ENCODE measurements at places on chromosomes 4 and X.

DNA sequence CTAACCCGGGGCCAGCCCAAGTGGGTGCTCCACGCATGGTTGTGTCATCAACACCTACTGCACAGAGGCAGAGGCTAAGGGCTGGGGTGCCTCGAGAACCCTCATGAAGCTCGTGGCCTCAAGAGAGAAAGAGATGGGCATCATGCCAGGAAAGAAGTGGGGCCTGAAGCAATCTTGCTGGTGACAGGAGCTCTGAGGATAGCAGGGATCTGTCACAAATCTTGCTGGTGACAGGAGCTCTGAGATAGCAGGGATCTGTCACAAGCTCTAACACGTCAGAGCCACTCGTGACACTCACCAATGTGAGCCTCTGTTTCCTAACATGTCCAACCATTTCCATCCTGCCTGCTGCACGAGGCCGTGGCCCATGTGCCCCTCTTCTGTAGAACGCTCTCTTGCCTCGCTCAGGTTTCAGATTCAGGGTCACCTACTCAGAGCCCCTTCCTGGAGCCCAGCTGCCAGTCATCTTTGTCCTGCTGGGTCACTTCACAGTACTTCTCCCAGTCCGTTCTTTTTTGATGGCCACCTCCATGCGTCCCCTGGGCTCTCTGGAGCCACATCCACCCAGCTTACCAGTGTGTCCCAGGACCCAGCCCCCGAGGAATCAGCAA, 21.1 kb downstream of the PNMA6E start:
- no peak for DNase-seq

DNA sequence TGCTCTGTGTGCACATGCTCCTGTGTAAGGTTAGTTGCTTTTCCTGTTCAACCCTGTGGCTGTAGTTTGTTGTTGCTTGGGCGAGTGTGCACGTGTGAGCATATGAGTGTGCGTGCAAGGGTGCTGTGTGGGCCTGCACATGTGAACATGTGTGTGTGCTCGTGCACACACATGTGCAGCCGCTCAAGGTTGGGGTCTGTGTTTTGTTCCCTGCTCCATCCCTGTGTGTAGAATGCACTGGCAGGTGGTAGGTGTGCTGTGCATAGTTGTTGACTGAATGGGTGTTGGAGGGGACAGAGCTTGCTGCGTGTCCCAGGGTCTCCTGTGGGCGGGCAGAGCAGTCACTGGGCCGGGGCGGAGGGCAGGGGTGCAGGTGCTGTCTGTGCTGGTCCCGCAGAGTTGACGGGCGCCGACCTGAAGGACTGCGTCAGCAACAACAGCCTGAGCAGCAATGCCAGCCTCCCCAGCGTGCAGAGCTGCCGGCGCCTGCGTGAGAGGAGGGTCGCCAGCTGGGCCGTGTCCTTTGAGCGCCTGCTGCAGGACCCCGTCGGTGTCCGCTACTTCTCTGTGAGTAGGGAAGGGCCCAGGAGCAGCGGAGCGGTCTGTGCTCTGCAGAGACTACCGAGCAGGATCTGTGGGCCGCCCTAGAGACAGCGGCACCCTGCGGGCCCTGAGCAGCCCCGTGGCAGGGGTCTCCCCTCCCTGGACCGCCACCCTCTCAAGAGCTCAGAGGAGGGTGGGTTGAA, 27.9 kb upstream of the HGFAC start:
- no peak for DNase-seq

GRCh38 chr4:123418351-123418931, 21.8 kb downstream of the SPRY1 start:
- peak; percentile 78 for DNase-seq

DNA sequence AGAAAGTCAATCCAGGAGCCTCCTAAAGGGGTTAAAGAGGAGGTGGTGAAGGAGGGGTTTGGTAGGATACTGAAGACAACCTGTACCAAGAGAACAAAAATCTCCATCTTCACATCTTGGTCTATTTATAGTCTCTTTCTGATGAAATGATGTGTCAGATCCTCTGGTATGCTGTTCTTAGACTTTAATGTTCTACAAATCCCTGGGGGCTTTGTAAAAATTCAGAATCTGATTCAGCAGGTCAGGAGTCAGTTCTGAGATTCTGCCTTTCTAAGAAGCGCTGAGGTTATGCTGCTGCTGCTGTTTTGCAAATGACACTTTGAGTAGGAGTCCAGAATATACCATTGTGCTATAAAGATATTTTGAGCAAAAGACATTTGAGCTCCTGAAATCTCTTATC, 172.9 kb upstream of the GLRA2 start:
- DNase-seq, result no peak

GRCh38 chr4:99878604-99879003, 15.6 kb downstream of the LAMTOR3 start:
- no peak for DNase-seq

- DNase-seq, result peak; percentile 53
Measured at GRCh38 chr4:81032771-81033684, 2.5 kb downstream of the BMP3 start.

DNA sequence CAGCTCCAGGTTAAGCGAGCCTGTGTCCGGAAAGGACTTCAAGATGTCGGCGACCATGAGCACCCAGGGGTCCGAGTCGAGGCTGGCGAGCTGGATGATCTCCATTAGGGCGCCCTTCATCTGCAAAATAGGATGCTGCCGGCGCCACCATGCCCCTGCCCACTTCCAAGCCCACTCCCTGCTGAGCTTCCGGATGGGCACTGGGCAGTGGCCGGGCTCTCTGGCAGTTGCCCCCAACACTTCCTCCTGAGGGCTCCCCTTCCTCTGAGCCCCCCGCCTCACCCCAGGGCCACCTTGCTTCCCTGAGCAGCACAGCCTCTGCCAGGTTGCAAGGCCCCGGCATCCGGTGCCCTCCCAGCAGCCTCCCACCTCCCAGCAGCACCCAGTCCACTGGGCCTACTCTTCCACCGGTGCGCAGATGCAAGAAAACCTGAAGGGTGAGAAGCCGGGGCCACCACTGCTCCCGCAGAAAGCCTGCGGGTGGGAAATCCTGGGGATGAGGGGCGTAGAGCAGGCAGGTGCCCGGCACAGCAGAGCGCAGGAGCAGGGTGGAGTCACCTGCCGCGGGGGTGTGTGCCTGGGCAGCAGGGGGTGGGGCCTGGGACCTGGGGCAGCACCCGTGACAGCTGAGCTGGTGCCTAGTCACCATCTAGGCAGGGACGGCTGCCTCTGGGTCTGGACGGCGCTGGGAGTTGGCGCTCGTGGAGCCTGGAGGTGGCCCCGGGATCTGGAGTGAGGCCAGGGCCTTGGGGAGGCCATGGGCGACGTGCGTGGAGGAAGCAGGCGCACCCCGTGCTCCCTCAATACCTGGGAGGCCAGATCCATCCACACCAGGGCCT, 17.0 kb downstream of the NELFA start:
- DNase-seq, result no peak

DNA sequence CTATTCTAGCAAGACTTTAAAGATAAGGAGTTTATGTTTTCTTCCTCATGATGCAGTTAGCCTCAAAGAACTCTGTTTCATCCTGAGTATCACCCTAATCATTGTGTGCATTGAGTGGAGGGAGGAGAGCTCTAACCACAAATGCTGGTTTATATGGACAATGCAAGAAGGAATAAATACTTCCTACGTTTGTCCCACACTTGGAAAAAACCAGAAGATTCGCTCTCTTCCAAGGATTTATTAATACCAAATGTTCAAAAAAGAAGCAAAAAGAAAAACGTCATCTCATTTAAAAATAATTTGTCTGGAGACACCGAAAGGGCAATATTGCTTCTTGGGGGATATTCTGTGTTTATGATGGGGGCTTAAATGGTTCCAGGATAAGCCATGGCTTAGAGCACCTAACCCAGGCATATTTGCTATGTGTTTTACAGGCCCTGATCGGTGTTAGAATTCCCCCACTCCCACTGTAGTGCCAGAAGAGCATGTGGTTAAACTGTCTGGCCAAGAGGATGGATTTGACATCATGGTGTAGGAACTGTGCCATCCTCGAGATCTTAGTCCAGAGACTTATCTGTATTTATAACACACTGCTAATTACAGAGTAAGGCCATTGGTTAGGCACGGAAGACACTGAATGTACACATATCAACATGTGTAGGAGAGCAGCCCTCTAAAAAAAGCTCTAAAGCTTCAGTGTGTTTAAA, 227.2 kb downstream of the ANK2 start:
- no peak for DNase-seq

DNA sequence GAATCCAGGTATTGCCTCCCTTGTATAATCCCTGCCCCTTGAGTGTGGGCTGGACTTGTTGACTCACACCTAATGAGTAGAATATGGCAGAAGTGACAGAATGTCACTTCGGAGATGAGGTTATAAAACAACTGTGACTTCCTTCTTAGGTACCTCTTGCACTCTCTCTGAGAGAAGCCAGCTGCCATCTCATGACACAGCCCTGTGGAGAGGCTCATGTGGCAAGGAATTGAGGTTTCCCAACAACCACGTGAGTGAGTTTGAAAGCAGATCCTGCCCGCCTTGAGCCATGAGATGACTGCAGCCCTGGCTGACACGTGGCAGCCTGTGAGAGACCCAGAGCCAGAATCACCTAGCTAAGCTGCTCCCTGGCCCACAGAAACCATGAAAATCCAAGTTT, 13.5 kb downstream of the ASB11 start:
- DNase-seq, result no peak

GRCh38 chrX:125681507-125681906, 361.8 kb downstream of the TEX13C start:
- DNase-seq, result no peak

GRCh38 chr4:55348466-55348865, 2.4 kb downstream of the SRD5A3 start:
- DNase-seq, result no peak

GRCh38 chr4:98566361-98567008, 91.9 kb downstream of the TSPAN5 start:
- no peak for DNase-seq

DNA sequence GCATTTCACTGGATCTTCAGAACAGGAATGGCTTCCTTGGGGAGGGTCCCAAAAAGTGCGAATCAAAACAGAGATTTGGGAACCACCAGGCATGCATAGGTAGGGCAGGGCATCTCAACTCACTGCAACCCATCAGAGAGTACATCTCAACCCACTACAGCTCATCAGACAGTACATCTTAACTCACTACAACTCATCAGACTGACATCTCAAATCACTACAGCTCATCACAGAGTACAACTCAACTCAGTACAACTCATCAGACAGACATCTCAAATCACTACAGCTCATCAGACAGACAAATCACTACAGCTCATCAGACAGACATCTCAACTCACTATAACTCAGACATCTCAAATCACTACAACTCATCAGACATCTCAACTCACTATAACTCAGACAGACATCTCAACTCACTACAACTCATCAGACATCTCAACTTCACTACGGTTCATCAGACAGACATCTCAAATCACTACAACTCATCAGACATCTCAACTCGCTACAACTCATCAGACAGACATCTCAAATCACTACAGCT, 47.5 kb upstream of the CLDN34 start:
- DNase-seq, result no peak

DNA sequence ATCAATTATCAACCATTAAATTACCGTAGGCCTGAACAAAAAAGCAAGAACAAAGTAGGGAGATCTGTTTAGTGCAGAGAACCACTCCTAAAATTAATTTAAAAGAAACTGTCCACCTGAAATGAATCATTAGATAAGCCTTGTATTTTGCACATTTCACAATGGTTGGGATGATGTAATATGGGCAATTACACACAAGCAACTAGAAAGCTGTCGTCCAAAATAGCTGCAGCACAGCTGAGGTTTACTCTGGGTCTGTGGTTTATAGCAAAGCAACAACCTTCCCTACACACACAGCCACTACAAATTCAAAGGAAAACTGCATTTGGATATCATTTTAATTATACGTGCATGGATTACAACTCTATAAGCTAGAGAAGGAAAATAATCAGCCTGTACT, 28.5 kb downstream of the PCDH19 start:
- DNase-seq, result no peak

GRCh38 chrX:69614886-69615285, 1.0 kb upstream of the EDA start:
- DNase-seq, result no peak

DNA sequence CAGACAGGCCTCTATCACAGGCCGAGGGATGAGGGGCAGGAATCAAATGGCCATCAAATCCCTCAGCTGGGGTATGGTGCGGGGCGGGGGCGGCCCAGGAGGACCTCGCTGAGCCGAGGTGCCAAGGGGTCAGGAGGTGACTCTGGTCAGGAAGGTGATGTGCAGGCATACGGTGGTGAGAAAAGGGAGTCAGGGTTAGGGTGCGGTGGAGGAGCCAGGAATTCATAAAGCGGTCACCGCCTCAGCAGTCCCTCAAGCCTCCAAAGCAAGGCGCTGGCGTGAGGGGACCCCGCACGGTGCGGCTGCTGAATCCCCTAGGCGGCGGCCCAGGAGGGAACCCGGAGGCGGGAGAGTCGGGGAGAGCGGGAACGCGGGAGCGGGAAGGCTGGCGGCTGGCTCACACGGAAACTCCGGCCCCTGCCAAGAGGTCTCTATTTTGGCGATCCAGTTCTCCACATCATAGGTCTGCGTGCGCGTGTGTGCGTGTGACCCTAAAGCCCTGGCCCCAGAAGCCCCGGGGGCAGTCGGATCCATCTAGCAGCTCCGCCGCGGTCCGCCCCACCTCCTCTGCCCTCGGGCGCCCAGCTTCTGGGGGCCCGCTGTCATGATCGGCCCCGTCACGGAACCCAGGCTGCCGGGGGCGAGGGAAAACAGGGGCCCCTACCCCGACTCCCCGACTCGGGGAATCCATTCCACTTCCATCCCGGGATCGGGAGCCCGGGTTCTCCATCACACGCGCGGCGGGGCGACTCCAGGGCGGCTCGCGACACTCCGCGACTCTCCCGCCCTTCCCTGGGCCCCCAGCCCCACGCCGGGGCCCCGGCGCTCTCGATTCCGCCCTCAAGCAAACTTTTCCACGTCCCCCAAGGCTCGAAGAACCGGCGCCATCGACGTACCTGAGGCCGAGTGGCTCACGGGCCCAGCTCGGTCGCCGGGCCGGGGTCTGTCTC, 593 bp downstream of the ELF4 start:
- no peak for DNase-seq

GRCh38 chr4:125428832-125429231, 114.1 kb downstream of the FAT4 start:
- no peak for DNase-seq

GRCh38 chr4:159598602-159599001, 495.7 kb downstream of the RAPGEF2 start:
- DNase-seq, result no peak

DNA sequence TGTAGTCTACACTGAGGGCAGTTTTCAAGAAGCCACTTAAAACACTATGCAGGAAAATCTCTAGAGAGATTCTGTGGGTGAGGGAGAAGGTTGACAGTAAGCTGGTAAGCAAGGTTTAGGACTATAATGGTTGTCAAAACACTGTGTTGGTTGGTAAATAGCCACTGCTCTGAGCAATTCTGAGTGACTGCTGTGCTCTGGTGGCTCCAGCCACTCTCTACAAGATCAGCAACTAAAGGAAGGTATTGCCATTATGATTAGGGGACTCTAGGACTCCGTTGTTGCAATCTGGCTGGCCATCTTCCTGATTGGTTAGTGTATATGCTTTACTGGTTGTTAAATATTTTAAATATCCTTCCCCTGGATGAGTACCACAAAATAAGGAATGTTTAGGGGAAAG, 5.5 kb upstream of the FAM47E start:
- no peak for DNase-seq
